Stimulated activated CD4-positive, alpha-beta T cell treated with anti-CD3 and anti-CD28 coated beads, TNF-alpha, amount 100 ng/mL, for 1 hour (primary cell): ENCODE measurements at places on chromosomes 1 and 21.

GRCh38 chr1:17053086-17053684 lies 647 bp downstream of the SDHB start:
- DNase-seq, result no peak

GRCh38 chr1:22683547-22683946 lies 27.1 kb upstream of the EPHB2 start:
- no peak for DNase-seq

GRCh38 chr21:43817157-43818086 lies 28.0 kb downstream of the RRP1 start:
- DNase-seq, result no peak

DNA sequence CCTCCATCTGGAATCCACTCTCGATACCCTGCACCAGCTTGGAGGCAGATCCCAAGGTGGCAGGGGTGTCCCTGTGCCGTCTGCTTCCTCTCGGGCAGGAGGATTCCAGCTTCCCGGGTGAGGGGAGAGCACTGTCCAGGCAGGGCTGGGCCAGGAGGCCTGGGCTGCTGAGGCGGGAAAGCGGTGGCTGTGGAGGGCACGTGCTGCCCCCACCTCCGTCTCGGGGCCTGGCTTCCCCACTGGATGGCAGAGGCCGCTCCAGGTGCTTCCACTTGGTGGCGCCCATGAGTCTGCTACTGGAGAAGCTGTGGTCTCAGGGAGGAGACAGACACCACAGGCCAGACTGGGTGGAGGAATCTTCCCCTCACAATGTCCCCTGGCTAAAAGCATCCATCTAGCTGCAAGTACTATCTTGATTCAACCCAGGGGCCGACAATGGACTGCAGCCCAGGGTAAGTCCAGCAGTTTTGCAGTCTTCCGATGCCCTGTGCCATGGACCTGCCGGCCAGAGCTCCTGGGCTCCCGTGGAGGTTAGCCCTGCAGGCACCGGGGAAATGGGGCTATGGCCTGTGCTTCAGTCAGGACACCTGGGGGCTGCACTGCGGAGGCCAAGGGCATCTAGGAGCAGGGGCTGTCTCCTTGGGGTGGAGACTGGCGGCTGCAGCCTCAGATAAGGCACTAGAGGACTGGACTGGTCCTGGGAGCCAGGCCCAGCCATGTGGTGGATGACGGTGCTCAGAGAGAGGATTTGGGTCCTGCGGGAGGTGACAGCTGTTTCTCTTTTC lies 41.3 kb upstream of the EIF4G3 start:
- no peak for DNase-seq

- no peak for DNase-seq
Measured at GRCh38 chr1:64691626-64692025, 53.2 kb upstream of the RAVER2 start.

DNA sequence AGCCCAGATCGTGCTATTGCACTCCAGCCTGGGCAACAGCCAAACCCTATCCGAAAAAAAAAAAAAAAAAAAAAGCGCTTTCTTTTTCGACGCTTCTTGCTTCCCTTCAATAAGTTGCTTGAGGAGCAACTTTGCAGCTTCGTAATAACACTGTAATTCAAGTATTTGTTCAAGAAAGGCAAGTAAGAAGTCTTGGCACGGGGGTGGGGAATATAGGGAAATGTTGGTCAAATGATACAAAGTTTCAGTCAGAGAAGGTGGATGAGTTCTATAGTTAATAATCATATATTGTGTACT lies 871 bp upstream of the PSMA5 start:
- DNase-seq, result no peak

- no peak for DNase-seq
Measured at GRCh38 chr1:14738235-14738634, 139.8 kb downstream of the KAZN start.
